Urothelium cell line (cell line): ENCODE measurements at places on chromosomes 3 and 15.
A peak's percentile ranks its signal among the peaks of the same experiment; 100 is the strongest.

DNA sequence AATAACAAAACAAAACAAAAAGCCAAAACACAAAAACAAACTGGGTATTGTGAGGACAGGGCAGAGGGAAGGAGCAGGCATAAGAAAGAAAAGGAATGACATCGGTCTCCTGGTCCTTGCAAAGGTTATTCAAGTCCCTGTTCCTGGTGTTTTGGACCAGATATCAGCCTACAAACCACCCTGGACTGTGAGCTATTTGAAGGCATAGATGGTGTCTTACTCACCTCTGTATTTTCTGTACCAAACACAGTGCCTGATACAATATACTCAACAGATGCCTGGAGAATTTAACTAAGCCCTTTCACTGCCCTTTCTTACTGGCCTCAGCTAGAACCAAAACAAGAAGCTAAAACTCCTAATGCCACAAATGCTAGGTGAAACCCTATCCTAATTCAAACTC is 197.0 kb downstream of the TIGIT start:
- DNase-seq = no peak

DNA sequence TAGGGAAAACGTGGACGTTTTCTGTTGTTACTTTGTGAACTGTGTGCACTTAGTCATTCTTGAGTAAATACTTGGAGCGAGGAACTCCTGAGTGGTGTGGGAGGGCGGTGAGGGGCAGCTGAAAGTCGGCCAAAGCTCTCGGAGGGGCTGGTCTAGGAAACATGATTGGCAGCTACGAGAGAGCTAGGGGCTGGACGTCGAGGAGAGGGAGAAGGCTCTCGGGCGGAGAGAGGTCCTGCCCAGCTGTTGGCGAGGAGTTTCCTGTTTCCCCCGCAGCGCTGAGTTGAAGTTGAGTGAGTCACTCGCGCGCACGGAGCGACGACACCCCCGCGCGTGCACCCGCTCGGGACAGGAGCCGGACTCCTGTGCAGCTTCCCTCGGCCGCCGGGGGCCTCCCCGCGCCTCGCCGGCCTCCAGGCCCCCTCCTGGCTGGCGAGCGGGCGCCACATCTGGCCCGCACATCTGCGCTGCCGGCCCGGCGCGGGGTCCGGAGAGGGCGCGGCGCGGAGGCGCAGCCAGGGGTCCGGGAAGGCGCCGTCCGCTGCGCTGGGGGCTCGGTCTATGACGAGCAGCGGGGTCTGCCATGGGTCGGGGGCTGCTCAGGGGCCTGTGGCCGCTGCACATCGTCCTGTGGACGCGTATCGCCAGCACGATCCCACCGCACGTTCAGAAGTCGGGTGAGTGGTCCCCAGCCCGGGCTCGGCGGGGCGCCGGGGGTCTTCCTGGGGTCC is at the start of gene TGFBR2:
Gene TGFBR2, plus strand, starts transcription at position 301 of the 731 bp plus-strand sequence. Its CDS starts 283 bp downstream, at position 584.
- peak; percentile 97 for DNase-seq

- DNase-seq = peak; percentile 53
These were observed 11.5 kb upstream of the CMTM8 start for GRCh38 chr3:32226875-32227500.

DNA sequence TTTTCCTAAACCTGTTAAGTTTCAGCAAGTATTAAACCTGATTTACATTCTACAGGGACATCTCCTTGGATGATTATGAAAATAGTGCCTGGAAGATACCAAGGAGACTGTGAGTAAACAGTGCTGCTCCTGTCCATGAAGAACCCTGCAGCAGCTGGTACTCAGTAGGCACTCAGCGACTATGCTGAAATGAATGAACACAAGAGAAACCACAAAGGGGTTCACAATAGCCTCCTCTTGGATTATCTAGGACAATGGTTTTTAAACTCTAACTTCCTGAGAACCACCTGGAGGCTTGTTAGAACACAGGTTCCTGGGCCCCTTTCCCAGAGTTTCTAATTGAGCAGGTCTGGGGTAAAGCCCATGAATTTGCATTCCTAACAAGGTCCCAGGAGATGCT is 488.4 kb upstream of the UBE2E2 start:
- no peak for DNase-seq

GRCh38 chr15:36777926-36778325 is 198.5 kb downstream of the CDIN1 start:
- DNase-seq = no peak

DNA sequence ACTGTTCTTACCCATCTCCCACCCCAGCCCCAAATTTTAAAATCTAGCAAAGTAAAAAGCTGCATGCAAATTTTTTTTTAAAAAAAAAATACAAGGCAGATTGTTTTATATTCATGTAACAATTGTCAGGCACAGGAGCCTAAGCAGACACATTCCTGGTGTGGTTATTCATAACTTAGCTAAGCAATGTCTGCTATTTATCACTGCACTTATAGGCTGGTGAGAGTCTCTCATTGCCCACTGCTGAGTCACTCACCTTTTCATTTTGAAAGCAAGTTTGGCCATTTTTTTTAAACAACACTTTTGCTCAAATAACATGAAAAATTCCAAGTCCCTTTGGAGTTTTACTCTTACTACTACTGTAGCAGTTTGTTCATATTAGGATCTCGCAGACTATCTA is 413.9 kb downstream of the RBMS3 start:
- peak; percentile 77 for DNase-seq

- DNase-seq = no peak
These were observed 30.8 kb downstream of the LARP6 start for GRCh38 chr15:70823196-70823595.

DNA sequence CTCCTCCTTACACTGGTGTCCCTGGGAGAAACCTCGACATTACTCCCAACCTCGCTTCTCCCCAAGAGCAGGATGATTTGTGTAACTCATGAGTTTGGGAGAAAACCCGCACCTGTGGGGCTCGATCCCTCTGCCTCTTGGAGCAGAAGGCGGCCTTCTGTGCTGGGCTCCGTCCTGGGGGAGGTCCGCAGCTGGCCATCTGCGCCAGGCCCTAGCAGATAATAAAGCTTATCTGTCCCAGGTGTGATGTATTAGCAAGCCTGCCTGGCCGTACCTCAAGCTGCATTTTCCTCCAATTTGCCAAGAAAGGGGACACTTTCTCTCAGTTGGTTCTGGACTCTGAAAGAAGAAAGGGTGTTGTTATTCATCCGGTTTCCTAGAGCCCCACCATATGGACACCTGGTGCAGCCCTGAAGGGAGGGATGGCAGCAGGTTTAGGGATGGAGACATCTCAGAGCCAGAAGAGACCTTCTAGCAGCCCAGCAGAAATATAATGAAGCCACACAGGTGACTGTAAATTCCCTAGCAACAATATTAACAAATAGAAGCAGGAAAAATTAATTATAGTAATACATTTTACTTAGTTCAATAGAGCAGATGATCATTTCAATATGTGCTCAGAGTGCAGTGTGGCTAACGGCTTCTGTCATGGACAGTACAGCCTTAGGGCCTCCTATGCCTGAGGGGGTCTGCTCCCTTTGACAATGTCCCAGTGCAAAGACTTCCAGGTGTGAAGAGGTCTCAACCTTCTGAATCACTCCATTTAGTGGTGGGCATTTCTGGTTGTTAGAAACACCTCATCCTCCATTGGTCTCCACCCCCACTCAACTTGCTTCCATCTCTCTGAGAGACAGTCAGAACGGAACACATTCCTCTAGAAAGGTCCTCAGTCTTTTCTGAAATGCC is 94.8 kb downstream of the CPN2 start:
- DNase-seq = no peak

DNA sequence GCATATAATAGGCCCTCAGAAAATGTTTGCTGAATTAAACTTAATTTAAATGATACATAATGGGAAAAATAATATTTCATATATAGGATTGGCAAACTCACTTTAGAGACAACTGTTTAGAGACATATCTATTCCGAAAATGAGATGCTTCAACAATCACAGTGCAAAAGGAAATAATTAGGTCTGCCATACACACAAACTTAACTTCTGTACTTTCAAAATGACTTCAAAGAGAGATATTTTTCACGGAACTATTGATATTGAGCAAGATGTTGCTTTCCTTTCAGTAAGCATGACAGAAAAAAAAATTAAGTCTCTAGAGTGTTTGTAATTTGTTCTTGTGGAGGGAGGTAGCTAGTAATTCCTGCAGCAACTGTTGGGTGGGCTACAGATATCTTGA is 769.5 kb downstream of the TUSC7 start:
- DNase-seq = no peak

DNA sequence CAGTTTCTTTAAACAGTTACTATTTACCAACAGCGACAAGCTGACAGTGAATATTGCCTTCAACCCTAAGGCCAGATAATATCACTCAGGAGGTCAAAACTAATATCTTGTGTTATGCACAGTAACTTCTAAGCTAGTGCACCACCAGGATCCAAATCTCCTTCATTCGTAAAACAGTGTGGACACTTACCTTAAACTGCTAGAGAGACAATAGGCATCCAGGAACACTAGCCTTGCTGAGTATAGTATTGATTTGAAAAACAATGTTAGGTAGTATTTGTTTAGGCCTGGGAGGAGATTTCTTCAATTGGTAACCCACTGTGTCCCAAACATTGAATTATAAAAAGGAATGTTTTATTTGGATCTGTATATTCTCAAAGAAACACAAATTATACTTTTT is 707.9 kb upstream of the UBE2E2 start:
- DNase-seq = no peak

DNA sequence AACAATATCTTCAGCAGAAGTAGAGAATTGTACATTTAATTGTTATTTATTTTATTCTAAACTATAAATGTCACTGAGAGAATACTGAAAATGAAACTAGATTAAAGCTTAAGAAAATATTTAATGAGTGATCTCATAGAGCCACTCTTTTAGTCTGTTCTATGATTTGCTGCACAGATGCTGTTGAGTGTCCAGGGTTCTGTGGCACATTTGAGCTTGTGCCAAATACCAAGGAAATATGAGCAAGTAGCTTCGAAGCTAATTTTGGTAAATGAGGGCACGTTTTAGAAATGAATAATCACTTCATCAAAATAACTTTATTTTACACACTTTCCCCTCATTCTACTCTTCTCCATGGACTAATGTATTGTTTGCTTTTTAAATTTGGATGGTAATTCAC is 53.6 kb upstream of the THRB start:
- DNase-seq = no peak

DNA sequence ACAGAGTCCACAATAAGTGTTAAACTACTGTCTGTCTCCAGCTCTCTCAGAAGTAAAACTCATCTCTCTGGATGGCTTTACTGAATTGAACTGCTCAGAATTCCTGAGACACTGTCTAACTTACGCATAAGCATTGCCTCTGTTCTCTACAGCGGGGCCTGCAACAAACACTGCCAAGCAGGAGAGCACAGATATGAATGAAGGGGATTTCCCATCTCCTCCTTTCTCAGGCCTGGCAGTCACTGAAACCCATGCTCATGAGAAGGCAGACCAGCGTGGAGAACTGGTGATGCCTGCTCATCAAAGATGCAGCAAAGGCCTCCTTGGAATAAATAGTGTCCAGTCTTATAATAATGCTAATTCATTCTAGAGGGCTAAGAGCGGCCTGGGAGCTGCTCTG is 10.3 kb downstream of the RASGRP1 start:
- DNase-seq = no peak

DNA sequence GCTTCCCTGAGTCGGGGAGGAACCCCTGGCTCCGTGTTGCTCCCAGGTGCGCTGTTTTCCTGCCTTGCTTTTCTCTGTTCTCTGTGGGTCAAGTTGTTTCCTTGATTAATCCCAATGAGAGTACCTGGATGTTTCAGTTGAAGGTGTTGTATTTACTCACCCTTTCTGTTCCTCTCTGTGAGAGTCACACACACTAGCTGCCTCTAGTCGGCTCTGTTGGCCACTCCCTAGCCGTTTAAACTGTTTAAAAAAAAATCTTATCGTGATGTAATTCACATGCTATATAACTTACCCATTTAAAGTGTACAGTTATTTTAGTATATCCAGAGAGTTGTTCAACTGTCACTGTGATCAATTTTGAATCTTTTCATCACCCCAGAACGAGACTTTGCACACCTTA is 74.0 kb downstream of the AKAP13 start:
- no peak for DNase-seq

GRCh38 chr3:169841171-169841570 is 28.5 kb upstream of the LRRC34 start:
- no peak for DNase-seq

DNA sequence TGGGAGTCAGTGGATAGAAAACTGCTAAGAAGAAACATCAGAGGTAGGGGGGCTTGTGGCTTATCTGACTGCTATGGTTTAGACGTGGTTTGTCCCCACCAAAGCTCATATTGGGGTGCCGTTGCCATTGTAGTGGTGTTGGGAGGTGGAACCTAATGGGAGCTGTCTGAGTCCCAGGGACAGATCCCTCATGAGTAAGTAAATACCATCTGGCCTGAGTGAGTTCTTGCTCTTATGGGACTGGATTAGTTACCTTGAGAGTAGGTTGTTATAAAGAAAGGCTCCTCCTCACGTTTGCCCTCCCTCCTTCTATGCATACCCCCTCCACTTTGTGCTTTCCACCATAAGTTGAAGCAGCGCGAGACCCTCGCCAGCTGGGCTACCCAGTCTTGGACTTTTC is 53.4 kb upstream of the VILL start:
- no peak for DNase-seq

DNA sequence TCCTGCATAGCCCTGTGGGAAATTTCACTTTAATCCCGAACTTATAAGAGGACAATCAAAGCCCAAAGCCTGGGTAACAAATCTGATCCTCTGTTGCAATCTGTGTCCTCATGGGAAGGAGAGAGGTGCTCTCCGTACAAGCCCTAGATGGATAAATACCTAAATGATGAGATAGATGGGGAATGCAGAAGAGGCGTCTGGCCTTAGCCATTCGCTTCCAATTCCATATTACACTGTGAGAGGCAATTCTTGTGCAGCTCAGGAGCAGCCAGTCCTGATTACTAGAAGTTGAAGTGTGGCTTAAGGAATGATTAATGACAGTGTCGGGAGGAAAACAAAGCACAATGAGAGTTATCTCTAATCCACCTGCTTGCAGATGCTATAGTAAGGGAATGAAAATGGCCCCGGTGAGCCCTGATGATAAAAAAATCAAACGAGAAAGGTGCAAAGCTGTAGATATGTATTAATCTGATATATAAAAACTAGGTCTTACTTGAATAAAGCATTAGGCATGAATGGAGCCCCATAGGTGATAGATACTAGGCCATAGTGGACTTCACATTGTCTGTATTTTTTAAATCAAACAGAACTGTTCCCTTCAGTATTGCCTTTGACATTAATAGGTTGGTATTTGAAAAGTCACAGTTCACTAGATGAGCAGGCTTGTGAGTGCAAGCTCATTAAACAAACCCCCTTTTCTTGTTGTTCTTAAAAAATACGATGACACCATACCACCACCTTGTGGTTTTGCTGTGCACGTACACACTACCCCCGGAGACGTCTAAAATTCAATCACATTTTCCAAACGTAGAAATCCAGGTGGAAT is 54.2 kb upstream of the TMCO5A start:
- DNase-seq = peak; percentile 35

GRCh38 chr3:37715358-37715757 is 146.3 kb upstream of the CTDSPL start:
- DNase-seq = no peak

DNA sequence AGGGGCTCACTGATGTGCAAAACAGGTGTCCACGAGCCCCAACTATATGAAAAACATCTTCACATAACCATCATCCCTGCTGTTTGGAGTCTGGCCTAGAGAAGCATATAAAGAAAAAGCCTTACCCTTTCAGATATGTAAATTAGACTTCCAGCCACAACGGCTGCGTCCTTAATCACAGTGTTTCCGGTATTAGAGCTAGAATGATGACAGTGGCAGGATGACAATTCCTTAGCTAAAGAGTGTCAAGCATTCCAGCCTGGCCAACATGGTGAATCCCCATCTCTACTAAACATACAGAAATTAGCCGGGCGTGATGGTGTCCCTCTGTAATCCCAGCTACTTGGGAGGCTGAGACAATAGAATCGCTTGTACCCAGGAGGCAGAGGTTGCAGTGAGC is 19.5 kb upstream of the SAMD7 start:
- no peak for DNase-seq
